CD4-positive, alpha-beta T cell (primary cell): ENCODE measurements at places on chromosomes 6 and 20.

DNA sequence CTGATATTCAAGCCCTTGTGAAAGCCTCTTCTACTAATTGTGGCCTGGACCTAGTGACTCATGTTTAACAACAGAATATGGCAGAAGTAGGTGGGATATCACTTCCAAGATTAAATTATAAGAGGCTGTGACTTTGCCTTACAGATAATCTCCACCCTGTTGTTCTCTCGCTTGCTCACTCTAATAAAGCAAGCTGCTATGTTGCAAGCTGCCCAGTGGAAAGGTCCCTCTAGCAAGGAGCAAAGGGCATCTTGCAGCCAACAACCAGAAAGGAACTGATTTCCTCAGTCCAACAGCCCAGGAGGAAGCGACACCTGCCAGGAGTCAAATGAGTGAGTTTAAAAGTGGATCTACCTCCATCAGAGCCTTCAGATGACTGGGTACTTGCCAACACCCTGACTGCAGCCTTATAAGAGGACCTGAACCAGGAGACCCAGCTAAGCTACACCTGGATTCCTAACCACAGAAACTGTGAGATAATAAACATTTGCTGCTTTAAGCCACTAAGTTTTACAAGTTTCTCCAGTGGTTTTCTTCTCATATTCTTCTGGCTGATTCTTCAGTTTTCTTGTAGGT, 112.6 kb downstream of the FRK start:
- no peak for DNase-seq

GRCh38 chr20:60877071-60877857, 374.8 kb upstream of the CDH4 start:
- DNase-seq: no peak

DNA sequence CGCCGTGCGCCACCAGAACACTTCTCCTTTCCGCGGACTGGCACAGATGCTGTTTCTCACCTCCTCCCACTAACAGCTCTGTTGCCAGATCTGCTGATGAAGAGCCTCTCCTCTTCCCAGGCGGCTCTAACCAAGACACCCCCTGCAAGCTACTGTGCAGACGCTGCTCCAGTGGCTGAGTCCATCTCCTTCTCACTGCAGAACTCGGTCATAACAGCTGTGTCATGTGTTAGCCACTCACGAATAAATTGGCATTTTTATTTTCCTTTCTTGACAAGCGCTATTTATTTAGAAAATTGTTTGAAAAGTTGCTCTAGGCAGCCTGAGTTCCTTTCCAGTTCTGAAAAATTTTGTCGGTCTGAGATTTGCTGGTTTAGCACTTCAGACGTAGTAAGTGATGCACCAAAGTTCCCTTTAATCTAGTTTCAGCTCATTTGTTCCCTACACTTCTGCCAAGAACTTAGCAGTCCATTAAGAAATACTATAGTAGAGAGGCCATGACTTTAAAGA, 12.8 kb upstream of the PLEKHG1 start:
- no peak for DNase-seq

DNA sequence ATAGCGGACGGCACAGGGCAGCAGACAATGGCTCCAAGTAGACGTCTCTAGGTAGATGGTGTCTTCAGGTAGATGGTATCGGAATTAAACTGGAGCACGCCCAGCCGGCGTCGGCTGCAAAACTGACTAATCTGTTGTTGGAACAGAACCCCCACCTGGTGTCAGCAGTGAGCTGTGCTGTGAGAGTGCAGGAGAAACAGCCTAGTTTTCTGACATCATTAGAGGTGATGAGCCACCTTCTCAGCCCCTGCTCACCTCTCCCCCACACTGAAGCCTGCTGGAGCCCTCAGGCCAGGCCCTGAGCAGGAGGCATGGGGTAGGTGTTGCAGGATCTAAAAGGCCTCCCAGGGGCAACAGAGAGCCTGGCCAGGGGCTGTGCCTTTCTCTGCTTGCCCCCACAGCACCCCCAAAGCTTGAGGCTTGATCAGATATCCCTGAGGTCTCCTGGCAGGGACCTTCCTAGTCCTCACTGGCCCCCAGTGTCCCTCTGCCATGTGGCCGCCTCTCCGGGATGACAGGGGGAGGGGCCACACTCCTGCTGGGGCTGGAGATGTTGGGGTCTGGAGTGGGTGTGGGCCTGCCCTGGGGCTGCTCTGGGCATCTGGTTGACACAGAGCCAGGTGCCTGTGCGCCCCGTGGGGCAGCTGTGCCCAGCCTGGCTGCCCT, 6.9 kb upstream of the HELZ2 start:
- DNase-seq: peak; percentile 74

DNA sequence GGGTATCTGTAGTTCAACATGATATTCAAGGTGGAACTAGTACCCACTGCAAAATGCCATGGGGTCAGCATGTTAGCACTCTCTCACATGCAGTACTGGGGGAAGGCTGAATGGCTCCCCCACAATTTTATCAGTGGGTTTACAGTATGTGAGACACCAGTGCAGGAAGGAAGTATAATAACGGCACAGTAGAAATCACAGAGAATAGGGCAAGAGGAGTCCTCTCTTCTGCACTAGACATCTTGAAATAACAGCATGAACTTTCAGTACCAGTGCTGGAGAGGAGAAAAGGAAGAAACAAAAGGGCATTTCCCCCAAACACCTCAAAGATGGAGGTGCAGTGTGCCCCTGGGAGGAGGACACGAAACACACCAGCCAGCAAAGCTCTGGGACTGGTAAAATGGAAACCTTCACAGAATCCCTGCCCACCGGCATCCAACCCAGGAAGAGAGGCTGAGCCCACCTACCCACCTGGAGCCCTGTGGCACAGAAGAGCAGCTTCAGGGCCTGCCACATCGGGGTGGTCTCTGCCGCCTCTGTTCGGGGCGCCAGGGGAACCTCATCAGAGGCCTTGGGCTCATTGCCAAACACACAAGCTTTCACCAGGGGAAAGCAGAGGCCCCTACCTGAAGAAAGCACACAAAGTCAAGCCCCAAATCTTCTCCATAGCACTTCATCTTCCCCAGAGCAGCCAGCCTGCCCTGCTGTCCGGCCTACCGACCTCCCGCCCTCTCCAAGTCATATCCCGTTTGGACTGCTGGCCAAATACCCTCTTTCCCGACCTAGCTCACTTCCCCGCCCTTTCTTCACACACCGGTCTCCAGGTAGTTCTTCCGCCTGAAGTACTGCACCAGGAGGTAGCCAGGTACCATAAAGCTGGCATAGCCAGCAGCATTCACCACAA, 1.2 kb downstream of the SLC35B2 start:
- DNase-seq: no peak

DNA sequence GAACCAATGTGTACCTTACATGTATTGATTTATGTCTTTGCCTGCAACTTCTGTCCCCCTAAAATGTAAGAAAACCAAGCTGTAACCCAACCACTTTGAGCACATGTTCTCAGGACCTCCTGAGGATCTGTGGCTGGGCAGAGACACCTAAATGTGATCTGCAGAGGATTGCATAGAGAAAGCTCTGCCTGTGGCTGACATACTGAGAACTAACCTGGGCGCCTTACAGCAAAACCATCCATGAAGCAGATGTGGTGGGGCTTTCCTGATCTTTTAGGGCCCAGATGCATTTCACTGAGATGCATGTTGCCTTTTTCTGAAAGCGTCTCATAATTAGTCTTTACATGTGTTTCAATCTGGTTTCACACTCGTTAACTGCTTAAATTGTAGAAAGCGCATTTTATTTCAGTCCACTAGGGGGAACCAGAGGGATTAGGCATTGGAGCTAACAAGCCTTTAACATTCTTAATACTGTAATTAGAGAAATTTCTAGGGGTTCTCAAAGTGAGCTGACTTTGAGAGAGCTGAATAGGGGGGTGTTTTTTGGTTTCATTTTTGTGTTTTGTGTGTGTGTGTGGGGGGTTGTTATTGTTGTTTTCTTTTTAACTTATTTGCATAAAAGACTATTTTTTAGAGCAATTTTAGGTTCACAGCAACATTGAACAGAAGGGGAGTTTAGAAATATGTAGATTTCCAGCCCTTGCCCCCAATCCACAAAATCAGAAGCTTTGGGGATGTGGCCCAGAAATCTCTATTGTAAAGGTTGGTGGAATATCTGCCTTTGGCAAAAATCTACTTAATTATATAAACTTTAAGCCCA, 50.9 kb upstream of the FAM184A start:
- DNase-seq: no peak

- no peak for DNase-seq
Observed at GRCh38 chr20:32326504-32326845, 31.7 kb upstream of the ASXL1 start.

DNA sequence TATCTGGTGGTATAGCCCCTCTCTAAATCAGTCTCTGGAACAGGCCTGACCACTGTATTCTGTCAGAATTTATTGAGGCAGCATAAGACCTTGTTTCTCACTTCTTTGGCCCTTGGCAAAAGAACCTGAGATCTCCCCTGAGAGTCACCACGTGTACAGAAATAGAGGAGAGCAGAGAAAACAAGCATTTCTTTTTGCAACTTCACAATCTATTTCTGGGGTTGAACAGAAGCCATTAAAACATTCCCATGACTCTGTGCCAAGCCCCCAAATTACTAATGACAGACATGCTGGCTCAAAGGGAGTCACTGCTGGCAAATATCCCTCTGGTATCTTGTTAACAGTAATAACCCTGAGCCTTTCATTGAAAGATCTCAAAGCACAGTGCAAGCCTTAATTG, 395.3 kb downstream of the MAFB start:
- no peak for DNase-seq

GRCh38 chr6:37876843-37877242, 57.3 kb downstream of the ZFAND3 start:
- DNase-seq: no peak

- no peak for DNase-seq
Observed at GRCh38 chr6:125363039-125363823, 61.5 kb upstream of the HDDC2 start.

DNA sequence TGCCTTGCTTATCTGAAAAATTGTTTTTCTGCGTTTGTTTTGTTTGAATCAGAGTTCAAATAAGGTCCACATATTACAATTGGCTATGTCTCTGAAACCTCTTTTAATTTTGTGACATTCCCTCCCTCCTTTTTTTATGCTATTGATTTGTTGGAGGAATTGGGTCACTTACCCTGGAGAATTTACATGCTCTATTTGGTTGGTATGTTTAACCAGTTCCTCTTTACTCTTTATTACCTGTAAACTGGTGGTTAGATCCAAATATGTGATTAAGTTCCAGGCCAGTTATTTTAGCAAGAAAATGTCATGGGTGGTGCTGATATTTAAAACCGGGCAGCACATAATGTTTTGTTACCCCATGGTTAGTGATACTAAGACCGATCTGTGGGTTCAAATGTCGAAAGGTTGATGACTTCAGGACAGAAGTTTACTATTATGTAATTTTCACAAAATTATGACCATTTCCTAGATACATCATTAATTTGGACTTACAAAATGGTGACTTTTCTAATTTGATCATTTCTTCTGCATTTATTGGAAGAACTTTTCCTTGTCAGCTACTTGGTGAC, 77.3 kb downstream of the KIZ start:
- no peak for DNase-seq

GRCh38 chr6:82957171-82957867, 108.3 kb downstream of the UBE3D start:
- no peak for DNase-seq

DNA sequence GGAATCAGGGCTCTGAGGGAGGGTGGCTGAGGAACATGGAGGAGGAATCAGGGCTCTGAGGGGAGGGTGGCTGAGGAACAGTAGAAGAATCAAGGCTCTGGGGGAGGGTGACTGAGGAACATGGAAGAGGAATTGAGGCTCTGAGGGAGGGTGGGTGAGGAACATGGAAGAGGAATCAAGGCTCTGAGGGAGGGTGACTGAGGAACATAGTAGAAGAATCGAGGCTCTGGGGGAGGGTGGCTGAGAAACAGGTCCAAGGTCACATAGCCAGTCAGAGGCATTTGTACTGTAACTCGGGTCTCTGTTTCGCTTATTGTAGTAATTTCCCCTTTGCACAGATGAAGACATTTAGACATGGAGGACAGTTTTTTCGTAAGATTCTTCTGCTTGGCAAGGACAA, 164.8 kb downstream of the SOBP start:
- DNase-seq: no peak

- no peak for DNase-seq
Observed at GRCh38 chr6:33985313-33985751, 160.6 kb downstream of the GRM4 start.

DNA sequence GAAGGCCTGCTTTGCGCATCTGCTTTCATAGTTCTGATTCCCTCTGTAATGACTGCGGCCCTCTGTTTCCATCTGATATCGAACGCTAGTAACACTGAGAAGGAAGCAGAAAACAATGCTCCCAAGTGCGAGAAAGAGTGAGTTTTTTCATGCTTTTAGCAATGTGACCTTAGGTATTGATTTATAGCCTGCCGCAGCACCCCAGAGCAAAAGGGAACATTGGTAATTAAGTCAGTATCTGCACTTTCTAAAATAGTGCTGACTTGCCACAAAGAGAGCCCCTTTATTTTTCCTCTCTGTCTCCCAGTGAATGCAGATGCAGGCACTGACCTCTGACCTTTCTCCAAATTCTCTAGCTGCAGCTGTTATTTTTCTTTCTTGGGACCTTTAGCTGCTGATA, 129.8 kb downstream of the HDGFL1 start:
- DNase-seq: no peak

GRCh38 chr6:47690214-47690613, 8.2 kb upstream of the ADGRF4 start:
- no peak for DNase-seq

GRCh38 chr6:37145443-37145842, 24.5 kb upstream of the PIM1 start:
- DNase-seq: no peak

DNA sequence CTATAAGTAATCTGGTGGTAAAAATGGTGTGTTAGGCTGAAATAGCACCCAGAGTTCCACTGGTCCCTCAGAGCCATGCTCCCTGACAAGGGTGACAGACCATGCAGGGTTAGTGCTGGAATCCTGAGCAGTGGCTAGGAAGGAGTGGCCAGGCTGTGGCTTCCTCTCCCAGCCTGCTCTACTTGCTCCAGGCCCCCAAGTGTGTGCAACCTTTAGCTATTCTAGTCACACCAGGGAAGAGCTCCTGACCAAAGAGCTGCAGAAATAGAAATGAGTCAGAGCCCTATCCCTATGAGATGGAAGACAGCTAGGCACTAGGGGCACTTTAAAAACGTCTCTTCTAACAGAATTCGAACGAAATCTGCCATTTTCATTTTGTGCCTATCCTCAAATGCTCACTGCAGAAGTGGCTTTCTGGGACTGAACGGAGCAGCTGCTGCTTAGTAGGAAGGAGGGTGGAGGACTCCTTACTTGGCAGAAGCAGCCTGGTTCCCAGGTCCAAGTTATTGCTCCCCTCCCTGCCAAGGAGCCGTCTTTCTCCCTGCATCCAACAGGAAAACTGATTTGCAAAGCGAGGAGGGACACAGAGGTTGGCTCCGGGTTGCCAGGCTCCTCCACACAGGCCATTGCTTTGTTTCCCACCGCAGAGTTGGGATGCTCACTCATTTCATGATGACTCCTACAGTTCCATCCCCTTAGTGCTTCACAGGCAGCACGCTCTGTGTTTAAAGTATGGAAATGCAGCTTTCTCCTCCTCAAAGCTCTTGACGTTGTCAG, 754.5 kb downstream of the C6orf118 start:
- DNase-seq: no peak

- DNase-seq: no peak
Observed at GRCh38 chr6:112231594-112232060, 22.7 kb downstream of the LAMA4 start.

- peak; percentile 65 for DNase-seq
Observed at GRCh38 chr6:26020329-26021000, 57.9 kb downstream of the TRIM38 start.
